MM.1S (cell line): ENCODE measurements at places on chromosomes 7 and 10.
A peak's percentile ranks its signal among the peaks of the same experiment; 100 is the strongest.

GRCh38 chr7:30074422-30075030 is 46.3 kb downstream of the PLEKHA8 start:
- no peaks in the 10 kb centered on the region for H3K27me3 ChIP-seq
- H3K4me1 ChIP-seq, result peaks cover 4% of the 10 kb centered on the region
- no peak overlapping the region for H3K4me3 ChIP-seq
- H3K36me3 ChIP-seq, result no peaks in the 10 kb centered on the region
- peak; percentile 34 for DNase-seq

GRCh38 chr10:133458710-133459453 is 5.1 kb downstream of the SCART1 start:
- H3K4me1 ChIP-seq, result no peaks in the 10 kb centered on the region
- no peak overlapping the region for H3K4me3 ChIP-seq

GRCh38 chr7:38312821-38313220 is 39.4 kb upstream of the TARP start:
- H3K4me1 ChIP-seq, result peaks cover 19% of the 10 kb centered on the region
- no peak overlapping the region for H3K4me3 ChIP-seq
- H3K27ac ChIP-seq, result no peak overlapping the region
- no peaks in the 10 kb centered on the region for H3K27me3 ChIP-seq
- no peaks in the 10 kb centered on the region for H3K36me3 ChIP-seq
- no peak for DNase-seq

DNA sequence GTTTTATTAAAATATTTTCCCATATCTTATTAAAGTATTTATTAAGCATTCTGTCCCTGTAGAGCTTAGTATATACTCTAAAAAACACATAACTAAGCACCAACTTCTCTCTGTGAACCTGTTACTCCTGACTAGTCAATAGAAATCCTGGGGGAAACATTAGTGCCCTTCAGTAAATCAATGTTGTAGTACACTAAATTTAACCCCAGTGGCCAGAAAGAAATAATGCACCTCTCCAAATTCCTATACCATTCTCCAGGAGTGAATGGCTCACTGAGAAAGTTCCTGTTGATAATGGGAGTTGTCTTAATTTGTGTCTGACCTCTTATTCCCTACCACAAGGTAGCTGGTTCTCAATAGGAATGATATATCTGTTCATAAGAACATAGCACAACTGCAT is 188.2 kb downstream of the SEMA3D start:
- no peaks in the 10 kb centered on the region for H3K27me3 ChIP-seq
- no peaks in the 10 kb centered on the region for H3K36me3 ChIP-seq
- no peak overlapping the region for H3K4me3 ChIP-seq
- H3K27ac ChIP-seq, result no peak overlapping the region
- DNase-seq, result no peak

DNA sequence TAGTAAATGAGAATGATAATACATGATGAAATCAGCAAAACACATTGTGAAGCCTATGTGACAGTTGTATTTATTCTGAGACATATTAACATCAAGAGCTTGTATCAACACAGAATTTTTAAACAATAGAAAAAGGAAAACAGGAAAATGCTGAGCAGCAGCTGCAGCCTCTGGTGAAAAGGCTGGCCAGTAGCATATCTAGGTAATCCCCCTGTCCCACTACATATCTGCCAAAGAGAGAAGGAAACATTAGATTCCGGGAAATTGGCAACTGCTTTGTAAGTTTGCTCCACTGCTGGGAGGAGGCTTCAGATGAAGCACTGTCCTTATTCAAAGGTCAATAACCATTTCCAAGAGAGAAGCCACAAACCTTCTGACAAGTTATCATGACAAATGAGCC is 89.4 kb downstream of the RALA start:
- H3K4me3 ChIP-seq, result no peak overlapping the region
- no peaks in the 10 kb centered on the region for H3K27me3 ChIP-seq
- no peak overlapping the region for H3K27ac ChIP-seq
- H3K4me1 ChIP-seq, result no peaks in the 10 kb centered on the region
- H3K36me3 ChIP-seq, result no peaks in the 10 kb centered on the region
